Activated T-helper 17 cell treated with anti-CD3 and anti-CD28 coated beads, Interleukin-2, amount 50 U/mL, for 72 hours (primary cell): ENCODE measurements at places on chromosomes 7 and 10.

DNA sequence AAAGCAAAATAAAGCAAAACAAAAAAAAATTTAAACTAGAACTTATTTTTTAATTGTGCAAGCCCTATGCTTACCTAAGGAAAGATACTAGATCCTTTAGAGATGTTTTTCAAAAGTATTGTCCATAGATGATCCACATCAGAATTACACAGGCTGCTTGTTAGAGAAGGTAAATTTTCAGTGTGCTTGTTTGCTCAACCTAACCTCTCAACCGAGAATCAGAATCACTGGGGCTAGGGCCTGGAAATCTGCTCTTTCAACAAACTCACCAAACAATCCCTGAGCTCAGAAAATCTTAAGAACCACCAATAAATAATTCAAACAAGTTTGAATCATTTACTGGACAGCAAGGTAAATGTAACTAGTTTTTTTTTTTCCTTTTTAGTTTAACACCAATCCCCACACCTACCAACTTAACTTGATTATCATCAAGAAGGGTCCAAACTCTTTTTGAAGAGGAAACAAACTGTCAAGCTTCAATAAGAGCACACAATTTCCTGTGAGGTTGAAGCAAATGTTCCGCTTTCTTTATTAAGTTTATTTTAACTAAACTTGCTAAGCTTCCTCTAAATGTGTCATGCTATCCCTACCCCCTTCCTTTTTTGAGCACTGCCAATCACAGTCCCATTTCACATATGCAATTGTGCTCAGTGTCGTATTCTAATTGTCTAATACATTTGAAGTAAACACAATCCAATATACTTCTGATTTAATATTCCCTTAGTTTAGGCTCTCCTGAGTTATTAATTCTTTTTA lies 7.4 kb upstream of the TSPAN33 start:
- no peak for ATAC-seq

DNA sequence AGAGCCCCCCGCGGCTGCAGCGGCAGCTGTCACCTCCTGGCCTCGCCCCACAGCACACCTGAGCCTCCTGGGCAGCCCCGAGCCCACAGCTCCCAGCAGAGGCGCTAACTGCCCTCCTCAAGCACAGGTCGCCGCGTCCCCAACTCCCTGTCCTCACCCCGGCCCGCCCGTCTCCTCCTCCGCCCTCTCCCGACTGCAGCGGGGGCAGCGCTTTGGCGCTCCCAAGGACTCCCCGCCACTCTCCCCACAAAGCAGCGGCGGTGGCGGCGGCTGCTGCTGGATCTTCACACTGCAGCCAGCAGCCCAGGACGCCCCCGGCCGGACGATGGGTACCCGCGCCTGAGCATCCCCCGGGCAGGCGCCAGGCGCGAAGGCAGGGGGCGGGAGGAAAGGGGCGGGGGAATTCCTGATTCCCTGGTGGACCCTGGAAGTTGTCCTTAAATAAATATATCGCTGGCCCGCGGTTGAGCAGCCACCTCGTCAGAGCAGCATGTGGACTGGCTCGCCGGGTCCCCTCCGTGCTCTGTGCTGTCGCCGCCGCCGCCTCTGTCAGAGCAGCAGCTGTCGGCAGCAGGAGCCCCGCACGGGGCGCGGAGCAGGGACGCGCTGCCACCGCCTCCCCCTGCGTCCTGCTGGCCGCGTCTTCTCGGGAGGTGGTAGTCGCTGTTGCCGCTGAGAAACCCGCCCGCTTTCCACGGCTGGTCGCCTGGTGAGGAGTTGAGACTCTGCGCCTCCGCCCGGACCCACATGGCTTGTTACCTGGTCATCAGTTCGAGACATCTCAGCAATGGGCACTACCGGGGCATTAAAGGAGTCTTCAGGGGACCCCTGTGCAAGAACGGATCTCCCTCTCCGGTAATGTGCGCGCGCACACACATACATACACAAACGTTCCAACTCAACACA lies at the start of gene ZNF804B:
Gene ZNF804B, plus strand, starts transcription at position 471 of the 906 bp plus-strand sequence. Its CDS starts 277 bp downstream, at position 748.
- ATAC-seq, result no peak

DNA sequence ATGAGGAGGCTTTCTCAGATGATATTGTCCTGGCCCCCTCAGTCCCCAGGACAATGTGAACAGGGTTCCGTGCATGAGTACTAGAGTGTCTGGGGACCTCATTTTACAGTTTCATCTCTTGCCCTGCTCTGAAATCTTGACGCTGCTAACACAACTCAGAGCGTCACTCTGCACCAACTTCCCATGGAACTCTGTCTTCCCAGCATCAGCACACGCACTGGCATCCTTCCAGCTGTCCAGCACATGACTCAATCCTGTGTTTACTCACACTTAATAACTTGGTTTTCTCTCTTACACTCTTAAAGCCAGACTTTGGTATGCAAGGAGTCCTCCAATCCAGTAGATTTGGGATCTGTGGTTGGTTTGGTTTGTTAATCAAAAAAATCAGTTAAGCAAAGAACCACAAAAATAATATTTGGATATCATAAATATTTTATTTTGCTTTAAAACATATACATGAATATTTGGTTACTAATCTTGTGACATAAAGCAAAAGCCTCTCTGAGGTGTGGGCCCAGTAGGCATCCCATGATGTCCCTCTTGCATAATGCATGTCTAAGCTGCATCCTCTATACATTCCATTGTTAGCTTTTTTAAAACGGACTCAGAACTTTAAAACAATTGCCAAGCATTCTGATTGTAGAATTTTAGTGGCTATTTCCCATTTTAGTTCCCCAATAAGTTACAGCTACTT lies 131.0 kb downstream of the CXCL12 start:
- ATAC-seq, result no peak

GRCh38 chr10:79929409-79929904 lies 19.4 kb downstream of the SFTPD start:
- ATAC-seq, result peak; percentile 94

GRCh38 chr7:50644586-50644985 lies 79.4 kb upstream of the DDC start:
- no peak for ATAC-seq

DNA sequence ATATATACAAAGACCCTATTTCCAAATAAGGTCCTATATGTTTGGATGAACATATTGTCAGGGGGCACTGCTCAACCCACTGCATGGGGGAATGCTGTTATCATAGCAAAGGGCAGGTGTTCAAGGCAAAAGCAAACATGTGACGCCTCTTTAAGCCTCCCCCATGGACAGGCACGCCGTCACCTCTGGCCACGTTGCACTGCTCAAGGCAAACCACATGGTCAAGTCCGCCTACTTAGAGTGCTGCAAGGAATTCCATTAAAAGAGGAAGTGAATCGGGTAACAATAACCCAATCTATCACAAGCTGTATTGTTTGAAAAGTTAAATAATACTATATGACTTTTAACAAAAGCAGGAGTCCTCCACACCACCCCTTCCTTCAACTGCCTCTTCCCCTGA lies 8.8 kb upstream of the CALD1 start:
- ATAC-seq, result no peak

DNA sequence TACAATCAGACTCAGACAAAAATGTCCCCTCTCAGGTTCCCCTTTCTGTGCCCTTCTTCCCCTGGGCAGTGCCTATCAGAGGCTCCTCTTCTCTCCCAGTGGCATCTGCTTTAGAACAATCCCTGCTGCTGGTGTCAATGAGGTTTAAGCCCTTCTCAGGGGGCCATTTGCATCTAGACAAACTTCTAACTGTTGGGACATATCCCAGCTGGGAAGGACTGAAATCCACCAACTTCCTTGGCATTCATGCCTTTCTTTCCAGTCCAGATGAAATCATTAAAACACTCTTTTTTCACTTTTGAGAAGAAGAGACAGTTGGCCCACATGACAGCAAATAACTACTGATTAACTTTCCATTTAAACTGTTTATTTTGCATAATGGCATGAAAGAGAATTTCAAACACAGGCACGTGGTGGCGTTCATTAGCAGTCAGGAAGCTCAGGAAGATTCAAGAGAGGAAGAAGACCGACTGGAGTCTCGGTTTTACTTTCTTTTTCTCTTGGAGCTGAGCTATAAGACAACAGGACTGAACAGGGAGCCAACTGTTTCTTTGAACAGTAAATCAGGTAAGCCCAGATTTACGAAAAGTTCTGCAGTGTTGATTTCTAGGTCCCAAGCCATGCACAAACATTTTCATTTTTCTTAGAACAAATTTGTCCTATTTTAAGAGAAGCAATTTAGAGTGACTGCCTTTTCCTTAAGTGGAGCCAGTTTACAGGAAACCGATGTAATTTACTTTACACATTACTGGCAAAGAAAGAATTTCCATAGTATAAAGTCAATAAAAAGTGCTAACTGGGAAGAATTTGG lies at the start of gene GIMAP2:
Gene GIMAP2, plus strand, starts transcription at position 488 of the 811 bp plus-strand sequence. CDS start 1,354 bp downstream, outside the sequence.
- ATAC-seq, result peak; percentile 86

- ATAC-seq, result no peak
Measured at GRCh38 chr10:24418532-24418931, 209.6 kb downstream of the KIAA1217 start.

GRCh38 chr7:83908526-83908925 lies 259.6 kb upstream of the SEMA3E start:
- ATAC-seq, result no peak

GRCh38 chr7:135189221-135189662 lies 18.7 kb upstream of the CYREN start:
- no peak for ATAC-seq

DNA sequence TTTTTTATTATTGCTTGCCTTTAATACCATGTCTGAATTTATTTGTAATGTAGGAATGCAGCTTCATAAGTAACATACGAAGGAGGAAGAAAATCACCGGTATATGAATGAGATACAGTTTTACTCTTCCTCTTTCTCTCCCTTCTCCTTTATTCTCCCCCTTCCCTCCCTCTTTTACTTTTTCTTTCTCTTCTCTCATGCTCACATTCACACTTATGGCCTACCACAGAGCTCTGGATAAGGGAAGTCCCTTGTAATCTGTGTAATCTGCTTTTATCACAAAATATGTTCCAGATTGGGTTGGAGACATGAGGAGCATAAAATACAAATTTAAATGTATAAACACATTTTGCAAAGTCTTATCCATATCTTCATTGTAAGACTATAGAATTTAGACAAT lies 59.4 kb downstream of the MDFIC start:
- ATAC-seq, result no peak

DNA sequence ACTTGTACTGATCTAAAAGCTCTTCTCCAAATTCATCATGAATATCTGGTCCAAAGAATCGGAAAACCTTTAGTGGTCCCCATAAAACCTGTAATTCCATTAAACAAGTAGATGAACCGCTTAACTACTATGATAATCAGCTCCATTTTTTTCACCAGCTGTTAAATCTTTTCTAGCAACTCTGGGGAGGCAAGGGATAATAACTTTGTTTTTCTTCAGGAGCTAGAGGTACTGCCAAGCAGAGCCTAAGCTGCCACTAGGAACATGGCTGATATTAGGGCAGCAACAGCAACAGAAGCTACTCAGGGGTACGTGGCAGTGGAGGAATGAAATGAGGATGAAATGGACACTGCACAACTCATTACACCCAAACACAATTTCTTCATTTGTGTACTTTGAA lies 138.0 kb downstream of the SRPK2 start:
- ATAC-seq, result no peak

- ATAC-seq, result no peak
Measured at GRCh38 chr7:129375141-129375938, 58.9 kb upstream of the STRIP2 start.

DNA sequence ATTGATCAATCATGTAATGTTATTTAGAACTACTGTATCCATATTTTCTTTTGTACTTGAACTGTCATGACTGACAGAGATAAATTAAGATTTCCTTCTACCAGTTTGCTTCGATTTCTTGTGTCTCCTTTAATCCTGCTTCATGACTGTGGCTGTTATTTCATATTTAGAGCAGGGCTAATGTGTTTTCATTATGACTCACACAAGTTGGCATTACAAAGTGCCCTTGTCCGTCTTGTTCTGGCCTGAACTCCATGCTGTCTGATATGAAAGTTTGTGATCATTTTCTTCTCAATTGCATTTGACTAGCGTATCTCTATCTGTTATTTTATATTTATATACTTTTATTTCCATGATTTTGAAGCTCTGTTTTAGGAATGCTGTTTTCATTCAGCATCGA lies 344.1 kb upstream of the PRKCQ start:
- ATAC-seq, result no peak

GRCh38 chr7:95330961-95331337 lies 6.6 kb upstream of the PON1 start:
- ATAC-seq, result no peak

DNA sequence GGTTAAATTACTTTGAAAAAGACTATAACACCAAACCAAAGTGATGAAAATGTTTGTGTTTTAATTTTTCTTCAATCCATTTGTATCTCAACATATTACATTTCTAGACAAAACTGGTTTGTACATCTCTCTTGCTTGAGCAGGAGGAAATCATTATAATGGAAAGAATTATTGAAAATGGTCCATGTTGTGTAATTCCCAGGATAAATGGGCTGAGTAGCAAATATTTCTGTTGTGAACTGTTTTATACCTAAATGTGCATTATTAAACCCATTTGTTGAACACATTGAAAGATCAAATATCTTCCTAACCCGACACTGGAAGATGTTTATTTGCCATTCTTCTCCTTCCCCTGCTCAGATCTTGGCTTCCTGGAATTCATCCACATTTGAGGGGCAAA lies 14.1 kb upstream of the CDK6 start:
- ATAC-seq, result no peak

- ATAC-seq, result peak; percentile 28
Measured at GRCh38 chr7:6436385-6436685, 11.4 kb downstream of the DAGLB start.

- peak; percentile 84 for ATAC-seq
Measured at GRCh38 chr10:59829601-59830000, 76.3 kb upstream of the MRLN start.

DNA sequence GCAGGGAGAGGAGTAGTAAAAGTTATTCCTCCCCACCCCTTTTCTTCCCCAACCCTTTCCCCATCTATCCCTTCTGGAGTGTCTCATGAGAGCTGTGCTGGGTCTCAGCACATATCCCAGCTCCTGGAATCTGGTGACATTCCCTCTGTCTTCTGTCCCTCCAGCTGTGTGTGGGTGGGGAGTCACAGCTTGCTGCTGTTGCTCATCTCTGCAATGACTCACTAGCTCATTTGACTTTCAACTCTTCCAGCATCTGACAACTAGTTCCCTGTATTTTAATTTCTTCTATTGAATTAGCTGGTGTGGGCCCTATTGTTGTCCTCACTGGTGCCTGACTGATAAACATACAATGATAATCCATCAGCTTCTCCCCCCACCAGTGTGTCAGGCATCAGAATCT lies 198.9 kb upstream of the AUTS2 start:
- no peak for ATAC-seq

DNA sequence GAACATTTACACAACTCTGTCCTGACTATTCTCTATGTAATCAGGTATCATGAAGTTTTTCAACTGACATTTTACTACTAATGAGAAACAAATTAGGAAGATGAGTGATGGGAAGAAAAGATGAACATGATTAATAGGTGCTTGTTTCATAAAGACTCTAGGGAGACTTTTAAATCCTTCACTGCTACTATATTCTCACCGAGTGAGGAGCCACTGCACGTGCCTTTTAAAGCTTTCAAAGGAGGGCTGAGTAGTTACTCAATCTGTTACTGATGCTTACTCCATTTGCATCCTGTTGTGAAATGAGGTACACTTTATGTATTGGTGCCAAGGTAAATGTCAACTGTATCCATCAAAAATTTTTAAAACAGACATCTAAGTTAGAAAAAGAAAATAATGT lies 1.3 kb upstream of the COMMD3 start:
- ATAC-seq, result peak; percentile 13
